ENCODE measurements at places on chromosomes 6 and 20. TPM values are rescaled to one million over a fixed set of nuclear protein-coding genes. Genes with fewer than 3 reads are reported as not detected.

The PBOV1 gene
- total RNA-seq: not detected

The PRSS35 gene
- 3.9 TPM for total RNA-seq

DNA sequence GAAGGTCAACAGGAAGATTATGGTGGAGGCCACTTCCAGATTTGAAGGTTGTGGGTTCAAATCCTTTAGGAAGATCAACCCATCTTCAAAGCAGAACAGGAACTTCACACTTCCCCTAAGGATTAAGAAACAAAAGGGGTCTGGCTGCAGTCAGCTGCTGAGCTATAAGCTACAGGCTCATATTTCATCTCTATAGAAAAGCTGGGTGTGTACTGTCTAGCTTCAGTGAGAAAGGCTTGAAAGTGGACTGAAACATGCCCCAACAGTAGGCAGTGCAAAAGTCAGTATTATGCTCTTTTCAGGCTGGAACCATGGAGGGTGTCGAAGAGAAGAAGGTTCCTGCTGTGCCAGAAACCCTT, 60.1 kb upstream of the SPDEF start:
- DNase-seq: no peak

- DNase-seq: no peak
Observed at GRCh38 chr6:31822036-31822821, 5.3 kb upstream of the HSPA1B start.

GRCh38 chr6:16296061-16296670, 57.8 kb downstream of the GMPR start:
- DNase-seq: no peak

DNA sequence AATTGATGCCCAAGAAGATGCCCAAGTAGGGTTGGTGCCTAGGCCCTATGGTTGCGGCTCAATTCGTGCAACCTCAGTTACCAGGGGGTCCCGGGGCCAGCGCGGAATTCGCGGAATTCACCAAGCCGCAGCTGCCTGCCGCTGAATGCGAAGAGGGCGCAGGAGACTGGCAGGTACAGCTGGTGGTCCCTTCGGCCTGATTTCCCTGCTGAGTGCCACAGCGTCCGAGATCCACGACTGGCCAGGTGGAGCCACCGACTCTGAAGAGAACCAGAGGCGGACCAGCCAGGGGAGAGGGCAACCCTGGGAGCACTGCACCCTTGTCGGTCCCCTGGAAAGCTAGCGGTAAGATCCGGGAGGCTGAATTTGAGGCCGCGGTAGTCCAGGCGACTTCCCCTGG, 6.8 kb upstream of the TFAP2D start:
- no peak for DNase-seq

- DNase-seq: no peak
Observed at GRCh38 chr6:13046084-13046483, 282.3 kb downstream of the TBC1D7 start.

GRCh38 chr6:105111105-105111504, 68.7 kb downstream of the POPDC3 start:
- no peak for DNase-seq

- DNase-seq: no peak
Observed at GRCh38 chr6:154388803-154389202, 32.2 kb upstream of the IPCEF1 start.

DNA sequence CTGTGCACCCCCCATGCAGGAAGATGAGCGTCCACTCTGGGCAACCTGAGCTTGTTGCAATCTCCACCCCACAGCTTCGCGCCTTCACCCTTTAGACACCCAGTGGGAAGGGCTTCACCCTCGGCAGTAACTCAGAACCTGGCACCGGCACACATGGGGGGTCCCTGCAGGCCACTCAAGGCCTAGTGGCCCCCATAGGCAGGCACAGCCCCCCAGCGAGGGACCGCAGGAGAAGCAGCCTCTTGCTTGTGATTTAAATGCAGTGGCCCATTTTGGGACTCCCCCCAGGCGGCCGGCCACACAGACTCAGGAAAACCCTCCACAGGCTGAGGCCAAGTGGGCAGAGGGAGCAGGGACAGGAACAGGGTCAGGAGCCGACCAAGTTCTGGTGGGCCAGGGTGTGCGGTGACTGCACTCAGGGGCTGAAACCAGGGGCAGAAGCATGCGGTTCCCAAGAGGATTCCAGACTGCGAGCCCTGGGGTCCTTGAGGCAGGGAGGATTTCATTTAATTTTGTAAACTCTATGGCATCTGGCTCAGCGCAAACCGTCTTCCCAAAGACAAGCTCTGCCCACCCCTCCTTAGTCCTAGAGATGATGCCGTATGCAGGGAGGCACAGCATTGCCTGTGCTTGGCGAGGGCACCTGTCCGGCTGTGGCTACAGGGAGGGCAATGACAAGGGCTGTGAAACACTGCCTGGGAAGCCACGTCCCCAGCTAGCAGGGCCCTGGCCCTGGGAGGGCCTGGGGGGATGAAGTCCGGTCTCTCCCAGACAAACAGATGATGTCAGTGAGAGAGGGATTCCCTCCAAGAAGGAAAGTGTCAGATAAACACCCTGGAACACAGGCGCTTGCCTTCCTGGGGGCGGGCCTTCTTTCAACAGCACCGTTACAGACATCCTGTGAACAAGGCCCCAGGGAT, 52.9 kb upstream of the GPR31 start:
- no peak for DNase-seq

GRCh38 chr20:34970193-34970840, 14.6 kb downstream of the MYH7B start:
- no peak for DNase-seq

GRCh38 chr6:131635384-131636340, 1.4 kb upstream of the ENPP3 start:
- no peak for DNase-seq

The ZKSCAN4 gene
- total RNA-seq: 8.1 TPM

DNA sequence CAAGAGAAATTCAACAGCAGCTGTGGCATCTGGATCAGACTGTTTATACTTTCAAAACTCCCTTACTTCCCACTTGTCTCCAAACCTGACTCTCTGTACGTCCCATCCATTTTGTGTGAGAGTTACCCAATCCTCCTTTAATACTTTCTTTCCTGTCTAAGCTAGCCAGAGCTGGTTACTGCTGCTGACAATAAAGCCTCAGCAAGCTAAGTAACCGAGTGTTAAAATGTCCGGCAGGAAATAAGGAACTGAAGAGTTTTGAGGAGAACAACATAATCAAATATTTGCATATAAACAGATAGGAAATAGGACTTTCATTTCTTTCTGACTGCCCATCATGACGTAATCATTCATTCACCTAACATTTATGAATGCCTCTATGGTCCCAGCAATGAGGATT, 11.6 kb downstream of the TMEM30A start:
- DNase-seq: no peak

GRCh38 chr6:89574910-89575561, 63.5 kb downstream of the LYRM2 start:
- DNase-seq: no peak

- DNase-seq: no peak
Observed at GRCh38 chr20:32685541-32686529, 12.1 kb upstream of the C20orf203 start.

The SLC22A2 gene
- not detected for total RNA-seq

The RFX6 gene
- not detected for total RNA-seq

The ARMC2 gene
- total RNA-seq: 10.0 TPM

The SPATA25 gene
- 0.41 TPM for total RNA-seq

DNA sequence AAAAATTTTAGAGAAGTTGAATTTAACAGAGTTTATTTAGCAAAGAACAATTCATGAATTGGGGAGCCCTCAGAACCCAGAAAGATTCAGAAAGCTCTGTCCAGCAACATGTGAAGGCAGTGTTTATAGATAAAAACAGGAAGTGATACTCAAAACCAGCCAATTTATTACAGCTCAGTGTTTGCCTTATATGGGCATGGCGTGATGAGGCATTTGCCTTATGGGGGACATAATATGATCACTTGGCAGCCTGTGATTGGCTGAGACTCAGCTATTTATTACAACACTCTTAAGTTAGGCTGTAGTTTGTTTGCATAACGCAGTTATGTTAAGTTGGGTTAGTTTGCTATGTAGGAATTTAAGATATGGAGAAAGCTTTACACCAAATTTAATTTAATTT, 11.5 kb downstream of the HLA-DPA1 start:
- no peak for DNase-seq

DNA sequence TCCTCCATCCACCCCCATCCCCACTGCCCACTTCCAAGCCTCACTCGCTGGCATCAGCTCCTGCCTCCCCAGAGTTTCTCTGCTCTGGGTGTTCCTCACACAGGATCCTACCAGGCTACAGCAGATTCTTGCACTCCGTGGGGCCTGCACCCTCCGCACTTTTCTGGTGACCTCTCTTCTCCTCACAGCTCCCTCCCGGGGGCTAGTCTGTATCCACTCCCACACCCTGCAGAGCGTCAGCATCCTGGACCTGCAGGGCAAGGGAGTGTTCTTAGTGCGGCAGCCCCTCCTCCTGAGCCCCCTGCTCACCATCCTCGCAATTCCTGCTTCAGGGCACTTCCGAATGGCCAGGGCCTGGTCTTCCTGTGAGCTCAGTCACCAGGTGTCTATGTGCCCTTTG, 224.2 kb downstream of the DLL1 start:
- DNase-seq: no peak

GRCh38 chr6:111661541-111662061, 55.9 kb upstream of the TRAF3IP2 start:
- DNase-seq: no peak

- DNase-seq: no peak
Observed at GRCh38 chr20:21322921-21323331, 19.8 kb downstream of the XRN2 start.

DNA sequence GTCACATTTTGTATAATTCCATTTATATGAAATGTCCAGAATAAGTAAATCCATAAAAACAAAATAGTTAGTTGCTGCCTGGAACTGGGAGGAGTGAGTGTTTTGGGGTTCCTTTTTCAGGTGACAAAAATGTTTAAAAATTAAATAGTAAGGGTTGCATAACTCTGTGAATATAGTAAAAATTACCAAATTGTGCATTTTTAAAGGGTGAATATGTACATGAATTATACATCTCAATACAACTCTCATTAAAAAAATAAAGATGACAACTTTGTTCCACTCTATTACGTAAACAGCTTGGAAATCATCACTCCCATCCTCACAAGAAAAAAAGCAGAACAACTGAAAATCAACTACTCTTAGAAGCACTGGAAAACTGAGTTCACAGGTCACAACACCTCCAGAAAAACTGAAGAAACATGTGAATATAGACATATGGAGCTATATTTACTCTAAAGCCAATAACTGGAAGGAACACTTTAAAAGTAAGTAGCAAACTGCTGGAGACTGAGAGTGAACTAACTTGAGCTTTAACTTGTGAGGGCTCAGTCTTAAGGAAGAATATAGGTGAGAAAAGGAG, 40.0 kb downstream of the RANBP9 start:
- DNase-seq: no peak

DNA sequence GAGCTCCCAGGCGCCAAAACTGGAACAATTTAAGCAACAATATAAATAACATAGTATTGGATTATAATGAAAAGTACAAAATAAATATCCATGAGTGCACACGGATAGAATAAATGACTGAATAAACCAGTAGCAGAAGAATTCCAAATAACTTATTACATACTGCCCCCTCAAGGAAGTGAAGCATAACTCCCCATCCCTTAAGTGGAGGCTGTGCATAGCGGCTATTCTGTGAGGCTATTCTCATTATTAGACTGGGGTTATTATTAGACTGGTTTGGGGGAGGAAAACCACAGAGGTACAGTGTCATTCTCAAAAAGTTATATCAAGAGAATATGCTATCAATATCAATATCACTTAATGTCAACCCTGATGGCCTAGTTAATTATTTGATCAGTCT, 94.4 kb upstream of the SIRPA start:
- DNase-seq: no peak

The TMEM74B gene
- 3.3 TPM for total RNA-seq

Measured in neural crest cell (in vitro differentiated cells).